ENCODE measurements at places on chromosomes 1 and 21.
A peak's percentile ranks its signal among the peaks of the same experiment; 100 is the strongest.

DNA sequence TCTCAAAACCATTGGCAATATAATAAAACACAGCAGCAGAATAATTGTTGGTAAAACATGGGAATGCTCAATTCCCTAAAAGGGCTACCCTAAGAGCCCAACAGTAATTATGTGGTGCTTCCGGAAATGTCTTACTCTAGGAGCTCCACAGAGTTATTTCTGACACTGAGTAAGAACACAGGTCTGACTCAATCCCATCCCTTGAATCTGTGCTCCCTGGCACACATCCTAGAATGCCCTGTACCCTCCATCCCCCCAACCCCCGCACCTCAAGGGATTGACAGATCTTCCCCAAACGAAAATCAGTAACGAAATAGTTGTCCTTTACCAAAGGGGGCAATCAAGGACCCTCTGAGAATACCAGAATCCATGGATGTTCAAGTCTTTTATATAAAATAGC, 71.9 kb downstream of the SMYD2 start:
- DNase-seq: no peak

DNA sequence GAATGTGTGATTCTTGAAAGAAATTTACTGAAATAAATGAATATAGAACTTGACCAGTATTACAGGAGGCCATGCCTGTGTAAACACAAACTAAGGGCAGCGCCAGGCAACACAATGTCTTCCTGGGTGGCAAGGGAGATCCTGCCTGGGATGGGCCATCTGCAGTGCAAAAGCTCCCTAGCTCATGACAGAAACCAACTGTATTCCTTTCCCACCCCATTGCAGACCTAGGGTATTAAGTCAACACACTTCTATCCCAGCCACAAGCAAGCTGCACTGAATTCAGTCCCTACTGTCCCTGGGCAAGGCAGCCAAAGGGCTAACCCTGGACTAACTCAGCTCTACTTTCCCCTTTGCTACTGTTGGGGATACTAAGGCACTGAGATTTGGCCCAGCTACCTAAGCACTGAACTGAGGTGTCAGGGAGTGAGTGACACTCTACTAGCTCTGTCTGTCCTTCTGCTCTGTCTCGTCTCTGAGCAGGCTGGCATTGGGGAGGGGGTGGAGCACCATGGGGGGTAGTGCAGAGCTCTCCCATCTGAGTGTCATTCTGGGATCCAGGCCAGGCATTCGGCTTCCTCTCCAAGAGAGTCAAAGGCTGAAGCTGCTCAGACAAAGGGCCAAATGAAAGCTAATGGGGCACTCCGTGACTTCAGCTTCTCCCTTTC, 2.5 kb downstream of the INKA2 start:
- no peak for DNase-seq

DNA sequence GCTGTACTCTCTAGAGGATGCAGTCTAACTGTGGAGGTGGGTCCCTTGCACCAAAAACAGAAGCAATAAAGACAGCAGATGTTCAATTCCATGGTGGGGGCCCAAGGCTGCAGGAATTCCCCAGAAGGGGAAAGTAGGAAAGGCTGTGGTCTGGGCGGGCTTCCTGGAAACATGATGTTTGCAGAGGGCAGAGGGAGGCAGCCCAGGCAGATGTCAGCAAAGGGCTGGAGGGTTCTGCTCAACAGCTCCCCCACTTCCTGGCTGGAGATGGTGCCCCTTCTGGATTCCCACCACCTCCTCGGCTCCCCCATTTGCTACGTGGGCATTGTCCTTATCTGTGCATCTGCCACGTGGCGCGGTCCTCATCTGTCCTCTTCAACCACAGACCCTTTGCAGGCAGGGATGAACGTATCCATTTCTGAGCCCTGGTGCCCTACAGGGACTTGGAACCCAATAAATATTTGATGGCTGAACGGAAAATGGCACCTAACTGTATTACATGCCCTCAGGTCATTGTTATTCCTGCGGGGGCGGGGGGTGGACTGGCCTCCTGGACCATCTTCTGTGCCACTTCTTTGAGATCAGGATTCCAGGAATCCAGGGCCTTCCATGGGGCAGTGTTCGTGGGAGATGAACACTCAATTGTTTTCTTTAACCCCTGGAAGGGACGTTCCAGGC, 8.4 kb upstream of the GUCA2B start:
- no peak for DNase-seq

DNA sequence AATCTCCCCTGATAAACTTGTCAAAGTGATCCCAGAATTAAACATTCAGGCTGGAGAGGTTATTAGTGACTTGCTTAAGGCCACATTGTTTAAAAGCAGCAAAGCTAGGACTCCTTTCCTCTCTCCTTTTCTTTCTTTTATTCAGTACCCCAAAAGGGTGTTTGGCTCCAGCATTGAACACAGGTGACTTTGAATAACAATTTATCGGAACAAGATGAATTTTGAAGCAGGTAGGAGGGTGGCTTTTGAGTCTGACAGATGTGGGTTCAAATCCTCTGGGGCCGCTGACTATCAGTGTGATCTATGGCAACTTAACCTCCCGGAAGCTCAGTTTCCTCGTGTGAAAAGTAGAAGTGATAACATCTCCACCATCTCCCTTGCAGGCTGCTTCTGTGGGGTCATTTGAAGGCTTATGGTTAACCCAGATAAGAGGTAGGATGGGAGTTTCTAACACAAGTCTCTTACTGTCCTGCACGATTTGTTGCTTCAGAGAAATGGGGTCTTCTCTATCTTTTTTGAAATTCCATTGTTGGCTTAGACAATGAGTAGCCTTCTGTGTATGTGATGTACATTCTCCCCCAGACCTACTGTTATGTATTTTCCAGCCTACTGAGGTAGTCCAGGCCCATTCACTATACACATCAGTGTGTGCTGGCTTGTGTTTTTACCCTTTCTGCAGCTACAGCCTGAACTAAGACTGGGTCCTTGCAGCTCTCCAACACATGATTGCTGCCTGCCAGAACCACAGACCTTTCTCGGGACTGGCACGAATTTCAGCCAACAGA, 29.0 kb downstream of the JUN start:
- DNase-seq: no peak

GRCh38 chr1:1543706-1544099, 3.3 kb upstream of the TMEM240 start:
- no peak for DNase-seq

- no peak for DNase-seq
Observed at GRCh38 chr1:6447016-6447817, 18.8 kb downstream of the TNFRSF25 start.

GRCh38 chr1:89361681-89362080, 2.2 kb upstream of the GBP6 start:
- no peak for DNase-seq

GRCh38 chr1:100759188-100759587, 39.6 kb downstream of the VCAM1 start:
- DNase-seq: no peak

DNA sequence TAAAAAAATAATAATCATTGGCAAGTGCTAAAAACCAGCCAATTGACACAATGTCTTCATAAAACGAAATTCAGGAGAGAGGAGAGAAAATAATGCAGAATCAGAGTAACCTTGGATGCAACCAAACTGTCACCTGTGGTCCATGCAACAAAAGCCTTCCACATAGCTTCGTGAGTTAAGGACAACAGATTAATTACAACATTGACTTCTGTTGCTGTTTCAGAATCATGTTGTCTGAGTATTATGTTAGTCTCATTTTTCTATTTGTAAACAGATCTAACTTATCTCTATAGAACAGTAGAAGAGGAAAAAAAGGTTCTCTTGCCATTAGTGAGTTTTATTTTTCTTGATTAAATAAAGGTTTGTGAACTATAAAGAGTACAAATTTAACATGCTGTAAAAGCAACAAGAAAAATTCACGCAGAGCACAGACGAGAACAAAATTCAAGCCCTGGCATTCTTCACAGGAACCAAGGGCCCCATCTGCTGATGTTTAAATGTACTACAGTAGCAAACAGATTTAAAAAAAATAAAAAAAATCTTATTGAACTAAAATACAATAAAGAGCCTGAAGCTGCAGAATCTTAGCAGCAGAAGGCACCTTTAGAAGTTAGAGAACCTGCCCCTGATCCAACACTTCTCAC, 381.1 kb upstream of the PKN2 start:
- no peak for DNase-seq

DNA sequence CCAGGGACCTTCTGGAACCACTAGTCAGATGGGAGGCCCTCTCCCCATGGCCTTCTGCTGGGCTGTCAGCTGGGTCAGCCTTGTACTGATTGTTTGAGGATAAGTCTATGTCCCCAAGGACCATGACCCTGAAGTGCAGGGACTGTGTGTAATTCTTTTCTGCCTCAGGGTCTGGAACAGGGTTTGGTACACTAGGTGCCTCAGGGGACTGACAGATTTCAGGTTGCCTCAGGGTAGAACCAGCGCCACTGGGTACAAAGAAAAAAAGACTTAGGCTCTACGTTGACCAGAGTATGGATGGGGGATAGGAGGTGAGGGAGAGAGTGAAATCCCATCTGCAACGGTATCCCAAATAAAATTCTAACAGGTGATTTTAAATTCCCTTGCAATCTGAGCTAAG, 3.0 kb downstream of the KDF1 start:
- no peak for DNase-seq

DNA sequence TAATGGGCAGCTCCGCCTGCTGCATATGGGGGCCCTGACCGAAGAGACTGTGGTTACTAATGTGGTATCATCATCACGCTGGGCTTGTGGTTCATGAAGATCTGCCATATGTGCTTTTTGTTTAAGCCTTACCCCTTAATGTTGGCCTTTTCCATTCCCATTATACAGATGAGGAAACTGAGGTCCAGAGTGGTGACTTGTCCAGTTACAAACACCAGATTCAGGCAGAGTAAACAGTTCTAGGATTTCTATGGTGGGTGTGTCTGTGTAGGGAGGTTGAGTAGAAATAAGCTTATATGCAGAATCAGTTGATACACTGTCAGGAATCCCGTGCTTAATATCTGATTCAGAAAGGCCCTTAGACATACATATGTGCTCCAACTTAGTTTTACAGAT, 691 bp downstream of the UTP11 start:
- no peak for DNase-seq

DNA sequence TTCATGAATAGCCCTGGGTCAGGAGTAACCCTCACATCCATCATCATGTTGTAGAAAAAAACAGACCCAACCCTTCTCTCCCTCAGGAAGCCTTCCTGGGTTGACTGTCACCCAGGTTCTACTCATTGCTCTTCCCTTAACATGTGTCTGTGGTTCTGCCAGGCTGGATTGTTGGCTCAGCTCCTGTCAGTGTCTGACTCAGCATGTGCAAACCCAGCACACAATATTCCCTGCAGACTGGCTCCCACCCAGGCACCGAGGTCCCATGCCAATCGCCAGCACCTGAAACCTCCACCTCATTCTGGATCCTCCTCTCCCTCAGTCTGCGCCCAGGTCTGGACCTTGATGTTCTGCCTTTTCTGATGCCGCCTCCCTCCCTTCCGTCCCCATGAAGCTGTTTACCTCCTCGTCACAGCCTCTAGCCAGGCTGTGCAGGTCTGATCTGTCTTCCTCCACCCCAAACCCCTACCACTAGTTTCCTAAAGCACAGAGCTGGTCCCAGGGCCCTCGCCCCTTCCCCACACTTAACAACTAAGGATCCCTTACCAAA, 4.3 kb upstream of the S100A8 start:
- DNase-seq: no peak

DNA sequence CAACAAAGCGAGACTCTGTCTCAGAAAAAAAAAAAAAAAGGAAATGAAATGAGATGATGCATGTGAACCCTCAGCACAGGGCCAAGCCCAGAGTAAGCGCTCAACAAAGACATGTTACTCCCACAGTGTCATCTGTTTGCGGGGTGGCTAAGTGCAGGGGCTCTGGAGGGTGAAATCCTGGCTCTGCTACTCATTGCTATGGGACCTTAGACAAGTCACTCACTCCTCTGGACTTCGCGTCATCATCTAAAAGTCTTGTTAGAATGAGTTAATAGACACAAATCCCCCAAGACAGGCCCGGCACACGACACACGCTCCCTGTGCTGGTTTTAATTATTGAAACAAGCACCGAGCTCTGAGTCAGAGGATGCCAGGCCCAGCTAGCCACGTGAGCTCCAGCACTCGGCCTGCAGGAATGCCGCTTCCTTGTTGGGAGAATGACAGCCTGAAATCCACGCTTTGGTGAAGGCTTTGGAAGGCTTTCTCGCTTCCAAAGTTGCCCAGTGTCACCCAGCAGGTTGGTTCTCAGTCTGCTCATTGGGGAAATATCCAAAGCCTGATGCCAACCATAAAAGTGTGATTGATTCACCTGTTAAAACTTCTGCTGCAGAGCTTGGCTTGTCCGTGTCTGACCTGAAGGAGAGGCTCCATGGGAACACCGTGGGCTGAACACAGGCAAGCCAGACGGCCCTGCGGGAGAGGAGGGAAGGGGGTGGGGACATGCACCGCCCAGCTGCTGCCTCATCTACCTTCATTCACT, 36.7 kb upstream of the TARDBP start:
- DNase-seq: no peak

- peak; percentile 35 for DNase-seq
Observed at GRCh38 chr21:33640697-33641351, 717 bp downstream of the CRYZL1 start.

DNA sequence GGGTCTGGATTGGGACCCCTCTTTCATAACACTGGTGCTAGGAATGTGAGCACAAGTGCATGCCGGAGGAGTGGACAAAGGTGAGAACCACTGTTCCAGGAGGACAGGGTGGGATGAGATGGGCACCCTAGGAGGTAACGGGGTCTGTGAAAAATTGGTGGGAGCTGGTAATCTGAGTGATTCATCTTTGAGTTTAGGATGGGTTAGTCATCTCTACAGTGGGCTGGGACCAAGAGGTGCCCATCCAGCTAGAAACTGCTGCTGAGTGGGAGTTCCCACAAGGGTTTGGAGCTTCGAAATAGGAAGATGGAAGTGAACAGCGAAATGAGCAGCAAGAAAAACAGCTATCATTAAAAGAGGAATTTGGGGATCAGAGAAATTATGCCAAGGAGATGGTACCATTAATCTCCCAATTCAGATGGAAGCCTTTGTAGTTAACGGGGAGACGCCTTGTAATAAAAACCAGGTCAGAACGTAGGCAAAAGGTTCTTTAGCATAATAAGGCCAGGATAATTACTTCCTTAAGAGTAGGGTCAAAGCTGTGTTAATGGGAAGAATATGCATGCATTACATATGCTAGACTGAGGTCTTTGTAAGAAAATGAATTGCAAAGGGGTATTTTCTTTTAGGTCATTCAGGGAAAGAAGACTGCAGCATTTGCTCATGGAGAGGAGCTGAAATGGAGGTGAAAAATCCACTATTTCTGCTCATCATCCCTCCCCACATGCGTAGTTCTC, 55.5 kb downstream of the OLFML3 start:
- DNase-seq: no peak

GRCh38 chr1:109482791-109483671, 674 bp upstream of the ATXN7L2 start:
- peak; percentile 66 for DNase-seq

Data from activated naive CD8-positive, alpha-beta T cell treated with anti-CD3 and anti-CD28 coated beads, Interleukin-2, amount 10 ng/mL, durations not matched to agents 7 days and 5 days (primary cell).